Bronchial epithelial cell (primary cell): ENCODE measurements at places on chromosomes 5 and 9. TPM values are rescaled to one million over a fixed set of nuclear protein-coding genes. Genes with fewer than 3 reads are reported as not detected.

- no peak for DNase-seq
Observed at GRCh38 chr5:178389796-178390195, 157.2 kb upstream of the PHYKPL start.

GRCh38 chr5:136814619-136815378 lies 449.5 kb upstream of the TRPC7 start:
- DNase-seq, result no peak

- no peak for DNase-seq
Observed at GRCh38 chr5:157778121-157778805, 34.8 kb downstream of the LSM11 start.

GRCh38 chr9:110192531-110193261 lies 15.3 kb downstream of the C9orf152 start:
- DNase-seq, result no peak

DNA sequence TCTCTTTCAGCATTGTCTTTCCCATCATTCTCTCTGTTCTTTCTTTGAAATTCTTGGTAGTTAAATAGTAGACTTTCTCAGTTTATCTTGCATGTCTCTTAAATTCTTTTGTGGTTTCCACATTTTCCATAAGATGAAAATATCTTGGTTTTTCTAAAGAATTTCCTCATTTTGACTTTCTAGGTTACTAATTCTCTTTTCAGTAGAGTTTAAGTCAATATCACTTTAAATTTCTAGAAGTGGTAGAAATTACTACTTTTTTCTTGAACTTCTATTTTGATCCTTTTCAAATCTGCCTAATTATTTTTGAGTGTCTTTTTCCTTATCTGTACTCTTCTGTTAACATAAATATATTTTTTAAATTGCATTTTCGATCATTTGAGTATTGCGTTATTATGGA lies 23.6 kb upstream of the LRRTM2 start:
- no peak for DNase-seq

- no peak for DNase-seq
Observed at GRCh38 chr9:118336250-118336942, 632.2 kb downstream of the TLR4 start.

SLC45A2 gene
- total RNA-seq, result not detected in 2 replicates

PCDHA12 gene
- under 0.01 and 0.13 TPM in 2 replicates for total RNA-seq

TLE4 gene
- 9.5 and 10.8 TPM in 2 replicates for total RNA-seq

LHFPL2 gene
- total RNA-seq, result 29.8 and 32.4 TPM in 2 replicates

RUSC2 gene
- total RNA-seq, result 4.5 and 4.9 TPM in 2 replicates

DNAH5 gene
- under 0.01 and 0.13 TPM in 2 replicates for total RNA-seq

ATP10B gene
- total RNA-seq, result 1.3 and 12.4 TPM in 2 replicates
